Activated CD8-positive, alpha-beta memory T cell treated with anti-CD3 and anti-CD28 coated beads for 1 hour (primary cell): ENCODE measurements at places on chromosomes 5 and 9.

DNA sequence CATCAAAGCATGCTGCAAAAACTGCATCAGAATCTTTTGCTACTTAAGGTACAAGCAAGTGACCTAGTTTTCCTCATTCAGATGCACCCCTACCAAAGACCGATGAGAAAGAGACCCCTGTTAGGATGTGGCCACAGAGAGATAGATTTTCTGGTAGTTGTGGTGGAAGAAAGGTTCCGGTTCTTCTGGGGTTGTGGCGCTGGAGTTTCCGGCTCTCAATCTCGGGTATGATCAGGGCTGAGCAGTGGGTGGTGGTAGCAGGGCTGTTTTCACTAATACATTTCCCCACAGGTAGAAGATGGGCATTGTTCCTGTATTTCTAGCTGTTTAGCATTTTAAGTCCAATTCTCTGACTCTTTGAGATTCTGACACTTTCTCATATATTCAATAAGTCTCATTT lies 58.4 kb downstream of the PCSK1 start:
- no peak for DNase-seq

DNA sequence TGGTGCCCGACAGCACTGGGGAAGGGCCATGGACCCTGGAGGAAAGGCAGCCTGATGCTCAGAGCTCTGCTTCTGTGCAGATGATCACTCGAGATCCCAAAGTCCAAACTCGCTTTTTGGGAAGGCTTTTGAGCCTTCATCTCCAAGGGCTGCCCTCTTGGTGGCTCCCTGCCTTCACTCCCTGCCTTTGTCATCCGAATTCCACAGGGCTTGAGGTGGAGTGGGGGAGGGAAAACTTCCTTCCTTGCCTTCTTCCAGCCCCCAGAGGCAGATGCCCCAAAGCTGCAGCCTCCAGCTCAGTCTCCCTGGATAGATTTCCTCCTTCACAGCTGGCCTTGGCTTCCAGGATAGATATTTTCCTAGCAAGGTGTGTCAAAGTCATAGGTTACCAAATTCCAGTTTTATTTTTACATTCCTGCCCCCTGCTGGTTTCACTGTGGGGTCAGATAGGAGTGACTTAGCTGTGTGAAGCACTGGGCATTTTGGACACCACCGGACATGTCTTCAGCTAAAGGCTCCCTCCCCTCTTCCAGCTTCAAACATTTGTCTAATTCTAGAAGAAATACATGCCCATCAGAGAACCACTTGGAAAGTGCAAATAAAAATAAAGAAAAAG lies 268.2 kb downstream of the HSPA4 start:
- DNase-seq: no peak

GRCh38 chr5:34051374-34051980 lies 8.5 kb upstream of the C1QTNF3 start:
- DNase-seq: no peak

- DNase-seq: no peak
Observed at GRCh38 chr5:179974946-179975712, 67.4 kb upstream of the TBC1D9B start.

- DNase-seq: no peak
Observed at GRCh38 chr9:76519075-76519835, 60.3 kb downstream of the GCNT1 start.

GRCh38 chr9:85118990-85119755 lies 449.6 kb downstream of the NTRK2 start:
- no peak for DNase-seq

- no peak for DNase-seq
Observed at GRCh38 chr9:123364241-123364824, 8.3 kb downstream of the CRB2 start.

DNA sequence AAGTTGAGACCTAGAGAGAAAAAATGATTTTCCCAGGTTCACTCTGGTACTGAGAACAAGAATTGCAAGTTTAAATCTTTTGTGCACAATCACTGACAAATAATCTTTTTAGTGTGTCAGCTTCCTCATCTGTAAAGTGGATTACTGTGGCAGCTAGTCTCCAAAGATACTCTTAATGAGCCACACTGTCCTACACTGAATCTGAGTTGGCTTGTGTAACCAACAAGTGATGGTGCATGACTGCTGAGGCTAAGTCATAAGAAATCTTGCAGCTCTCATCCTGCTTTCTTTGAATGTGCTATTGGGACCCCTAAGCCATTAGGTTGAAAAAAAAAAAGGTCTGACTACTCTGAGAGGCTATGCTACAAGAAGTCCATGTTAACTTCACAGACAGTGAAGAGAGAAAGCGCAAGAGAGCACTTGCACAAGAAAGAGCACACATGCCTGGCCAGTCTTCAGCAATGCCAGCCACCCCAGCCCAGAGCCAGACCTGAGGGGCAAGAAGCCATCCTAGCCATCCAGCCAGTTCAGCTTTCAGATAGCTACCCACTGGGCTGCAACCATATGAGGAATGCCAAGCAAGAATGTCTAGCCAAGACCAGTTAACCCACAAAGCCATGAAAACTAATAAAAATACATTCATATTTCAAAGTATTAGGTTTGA lies 419.4 kb downstream of the RAB3C start:
- DNase-seq: no peak

DNA sequence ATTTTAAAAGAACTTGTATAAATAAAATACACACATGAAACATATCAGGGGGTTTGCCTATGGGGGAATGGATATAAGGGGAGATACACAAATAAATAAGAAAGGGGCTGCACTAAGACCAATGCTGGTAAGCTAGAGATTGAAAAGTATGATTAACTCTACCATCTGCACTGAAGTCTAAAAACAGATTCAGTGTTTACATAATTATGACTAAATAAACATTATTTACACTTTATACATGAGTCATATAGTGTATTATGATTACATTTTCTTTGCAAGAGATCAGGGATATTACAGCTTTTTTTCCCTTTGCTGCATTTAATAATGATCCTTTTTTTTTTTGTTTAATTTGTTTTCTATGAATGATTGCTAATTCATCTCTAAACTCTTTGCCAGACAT lies 367.9 kb downstream of the TMEM38B start:
- DNase-seq: no peak

GRCh38 chr5:157115012-157115411 lies 6.2 kb upstream of the HAVCR2 start:
- no peak for DNase-seq

- no peak for DNase-seq
Observed at GRCh38 chr5:174387448-174387847, 336.9 kb upstream of the MSX2 start.

DNA sequence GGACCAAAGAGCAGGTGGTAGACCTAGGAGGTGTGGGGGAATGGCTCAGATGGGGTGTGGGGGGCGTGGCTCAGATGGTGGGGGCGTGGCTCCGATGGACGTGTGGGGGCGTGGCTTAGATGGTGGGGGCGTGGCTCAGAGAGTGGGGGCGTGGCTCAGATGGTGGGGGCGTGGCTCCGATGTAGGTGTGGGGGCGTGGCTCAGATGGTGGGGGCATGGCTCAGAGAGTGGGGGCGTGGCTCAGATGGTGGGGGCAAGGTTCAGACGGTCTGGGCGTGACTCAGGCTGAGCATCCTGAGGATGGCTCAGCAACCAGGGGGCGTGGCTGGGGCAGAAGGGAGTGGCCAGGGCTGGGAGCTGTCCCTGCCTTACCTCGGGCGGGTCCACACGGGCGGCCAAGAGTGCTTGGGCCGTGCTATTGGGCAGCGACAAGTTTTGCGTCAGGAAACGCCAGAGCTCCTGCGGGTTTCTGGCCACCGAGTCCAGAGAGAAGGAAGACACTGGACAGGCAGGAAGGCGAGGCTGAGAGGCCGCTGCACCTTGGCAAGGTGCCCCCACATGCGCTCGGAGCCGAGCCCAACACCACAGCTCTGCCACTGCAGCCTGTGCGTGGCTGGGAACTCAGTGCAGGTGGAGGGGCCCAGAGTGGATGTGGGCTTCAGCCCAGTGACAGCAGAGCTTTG lies 5.9 kb downstream of the ABCA2 start:
- DNase-seq: peak; percentile 47

GRCh38 chr5:43773478-43773844 lies 170.5 kb downstream of the NNT start:
- no peak for DNase-seq

- DNase-seq: no peak
Observed at GRCh38 chr5:135437422-135437795, 9.7 kb downstream of the DCANP1 start.

GRCh38 chr9:34158362-34158869 lies 20.4 kb upstream of the UBAP1 start:
- DNase-seq: no peak

DNA sequence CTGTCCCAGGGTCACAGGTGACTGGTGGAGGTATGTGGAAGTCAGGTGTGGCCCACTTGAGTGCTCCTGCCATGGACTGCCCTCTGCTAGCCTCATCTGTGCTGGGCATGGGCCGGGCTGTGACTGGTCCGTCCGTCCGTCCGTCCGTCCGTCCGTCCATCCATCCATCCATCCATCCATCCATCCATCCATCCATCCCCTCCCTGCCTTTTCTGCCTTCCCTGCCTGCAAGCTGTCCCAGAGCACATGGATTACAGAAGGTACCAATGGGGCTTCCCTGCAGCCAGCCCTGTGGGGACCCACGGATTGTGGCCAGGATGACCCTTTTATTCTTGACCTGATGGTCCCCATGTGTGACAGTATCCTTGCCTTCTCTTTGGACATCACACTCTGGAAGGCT lies 92.5 kb downstream of the MACROH2A1 start:
- no peak for DNase-seq

- DNase-seq: no peak
Observed at GRCh38 chr9:129276486-129277230, 98.6 kb upstream of the IER5L start.

GRCh38 chr5:121503111-121503840 lies 348.4 kb upstream of the FTMT start:
- no peak for DNase-seq

DNA sequence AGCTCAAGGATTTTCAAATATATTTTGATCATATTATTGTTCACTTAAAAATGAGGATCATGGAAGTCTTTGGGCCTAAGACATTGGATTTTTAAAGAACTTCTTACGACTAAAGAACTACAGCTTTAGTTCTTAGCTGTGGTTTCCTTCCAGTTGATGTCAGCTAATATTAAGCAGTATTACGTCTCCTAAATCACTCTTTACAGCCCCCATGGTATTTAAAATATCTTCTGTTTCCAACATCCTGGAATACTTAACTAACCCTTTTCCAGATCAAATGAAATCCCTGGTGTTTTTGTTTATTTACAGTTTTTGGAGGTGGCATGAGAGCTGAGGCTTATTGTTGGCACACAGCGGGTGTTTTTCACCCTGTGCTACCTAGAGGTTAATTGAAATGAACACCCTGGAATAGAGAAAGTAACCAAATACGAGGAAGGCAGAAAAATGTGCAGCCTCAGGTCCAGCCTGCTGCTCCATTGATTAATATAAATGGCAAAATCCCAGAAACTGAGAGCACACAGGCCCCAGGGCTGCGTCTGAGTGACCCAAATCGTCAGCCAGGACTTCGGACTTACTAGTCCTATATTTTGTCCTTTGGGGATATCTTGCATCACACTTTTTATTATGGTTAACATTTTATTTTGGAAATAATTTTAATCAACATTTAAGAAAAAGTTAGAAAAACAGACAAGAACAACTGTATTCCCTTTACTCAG lies 52.3 kb upstream of the ICE1 start:
- DNase-seq: no peak

- DNase-seq: no peak
Observed at GRCh38 chr9:128986671-128987070, 39.2 kb downstream of the NUP188 start.

DNA sequence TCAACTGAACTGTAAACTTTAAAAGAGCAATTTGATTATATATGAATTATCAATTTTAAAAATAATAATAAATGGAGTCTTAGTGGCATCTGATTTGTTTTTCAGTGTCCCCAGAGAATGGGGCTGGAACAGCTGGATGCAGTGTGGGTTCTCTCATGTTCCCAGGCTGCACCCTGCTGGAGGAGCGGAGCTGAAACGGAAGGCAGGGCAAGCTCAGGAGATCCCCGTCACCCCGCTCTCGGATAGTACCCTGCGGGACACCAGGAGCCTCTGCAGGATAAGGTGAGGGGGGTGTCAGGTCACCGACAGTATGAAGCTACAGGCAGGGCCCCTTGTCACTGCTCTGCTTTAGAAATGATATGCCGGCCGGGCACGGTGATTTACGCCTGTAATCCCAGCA lies 57.3 kb downstream of the S1PR3 start:
- no peak for DNase-seq

DNA sequence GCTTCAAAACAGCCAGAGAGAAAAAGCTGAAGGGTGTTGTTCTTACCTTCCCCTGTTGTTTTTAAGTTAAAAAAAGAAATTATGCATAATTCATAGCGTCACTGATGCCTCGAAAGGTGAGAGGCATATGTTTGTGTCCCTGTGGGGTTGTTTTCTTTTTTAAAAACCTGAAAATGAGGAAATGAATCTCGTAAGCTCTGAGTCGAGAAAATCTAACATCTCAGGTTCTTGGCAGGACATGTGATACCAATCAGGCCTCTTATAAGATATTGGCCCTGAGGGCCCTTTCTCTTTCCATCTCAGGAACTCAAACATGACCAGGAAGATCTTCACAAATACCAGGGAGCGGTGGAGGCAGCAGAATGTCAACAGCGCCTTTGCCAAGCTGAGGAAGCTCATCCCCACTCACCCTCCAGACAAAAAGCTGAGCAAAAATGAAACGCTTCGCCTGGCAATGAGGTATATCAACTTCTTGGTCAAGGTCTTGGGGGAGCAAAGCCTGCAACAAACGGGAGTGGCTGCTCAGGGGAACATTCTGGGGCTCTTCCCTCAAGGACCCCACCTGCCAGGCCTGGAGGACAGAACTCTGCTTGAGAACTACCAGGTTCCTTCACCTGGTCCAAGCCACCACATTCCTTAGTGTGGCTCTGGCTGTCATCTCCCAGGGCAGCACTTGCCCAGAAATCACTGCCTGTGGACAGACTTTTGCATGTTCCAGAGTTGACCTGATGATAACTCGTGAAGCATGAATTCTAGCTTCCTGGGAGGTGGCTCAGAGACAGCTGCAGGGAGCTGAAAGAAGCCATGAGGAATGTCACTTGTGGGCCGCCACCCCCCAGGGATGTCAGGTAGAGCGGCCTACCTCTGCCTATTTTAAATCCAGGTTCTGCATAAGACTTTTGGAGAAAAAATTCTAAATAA lies at the start of gene TAL2:
Gene TAL2, plus strand, starts transcription at position 274 of the 921 bp plus-strand sequence. Its CDS starts 40 bp downstream, at position 314.
- no peak for DNase-seq

- no peak for DNase-seq
Observed at GRCh38 chr9:22446589-22446949, at the start of gene DMRTA1. DMRTA1 (plus strand) TSS chr9:22446824; CDS start chr9:22447066, 242 bp downstream.

GRCh38 chr9:128818839-128819715 lies 777 bp downstream of the ENDOG start:
- no peak for DNase-seq

DNA sequence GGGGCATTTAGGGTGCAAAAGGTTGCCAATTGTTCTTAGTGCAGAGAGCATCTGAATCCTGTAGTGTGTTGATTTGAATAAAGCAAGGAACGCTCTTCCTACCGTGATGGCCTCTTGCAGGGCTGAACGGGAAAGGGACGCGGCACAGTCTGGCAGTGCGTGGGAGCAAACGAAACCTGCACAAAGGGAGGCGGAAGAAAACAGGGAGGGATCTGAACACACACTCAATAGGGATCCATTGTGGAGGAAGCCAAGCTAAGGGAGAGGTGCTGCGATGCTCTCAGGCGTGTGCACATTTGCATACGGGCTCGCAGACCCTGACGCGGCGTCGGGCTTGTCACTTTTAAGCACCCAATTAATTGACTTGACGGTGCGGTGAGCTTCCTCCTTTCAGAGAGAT lies 414.0 kb upstream of the IRX1 start:
- no peak for DNase-seq
